ENCODE measurements at places on chromosomes 1 and 21.
A peak's percentile ranks its signal among the peaks of the same experiment; 100 is the strongest.

DNA sequence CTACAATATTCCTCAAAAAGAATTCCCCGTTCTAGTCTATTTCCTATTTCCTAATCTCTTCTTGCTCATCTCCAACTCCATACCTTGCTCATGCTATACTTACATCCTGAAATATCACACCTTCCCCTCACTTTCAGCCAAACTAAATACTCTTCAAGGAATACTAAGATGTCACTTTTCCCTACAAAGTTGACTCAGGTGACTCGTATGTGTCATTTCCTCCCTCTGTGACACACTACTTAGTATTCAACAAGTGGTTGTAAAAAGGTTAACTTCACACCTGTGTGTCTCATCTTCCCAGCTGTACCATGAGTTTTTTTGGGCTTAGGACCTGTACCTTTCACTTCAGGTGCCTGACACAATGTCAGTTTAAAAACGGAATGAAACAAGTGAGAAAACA, 81.9 kb upstream of the LBR start:
- DNase-seq = no peak

DNA sequence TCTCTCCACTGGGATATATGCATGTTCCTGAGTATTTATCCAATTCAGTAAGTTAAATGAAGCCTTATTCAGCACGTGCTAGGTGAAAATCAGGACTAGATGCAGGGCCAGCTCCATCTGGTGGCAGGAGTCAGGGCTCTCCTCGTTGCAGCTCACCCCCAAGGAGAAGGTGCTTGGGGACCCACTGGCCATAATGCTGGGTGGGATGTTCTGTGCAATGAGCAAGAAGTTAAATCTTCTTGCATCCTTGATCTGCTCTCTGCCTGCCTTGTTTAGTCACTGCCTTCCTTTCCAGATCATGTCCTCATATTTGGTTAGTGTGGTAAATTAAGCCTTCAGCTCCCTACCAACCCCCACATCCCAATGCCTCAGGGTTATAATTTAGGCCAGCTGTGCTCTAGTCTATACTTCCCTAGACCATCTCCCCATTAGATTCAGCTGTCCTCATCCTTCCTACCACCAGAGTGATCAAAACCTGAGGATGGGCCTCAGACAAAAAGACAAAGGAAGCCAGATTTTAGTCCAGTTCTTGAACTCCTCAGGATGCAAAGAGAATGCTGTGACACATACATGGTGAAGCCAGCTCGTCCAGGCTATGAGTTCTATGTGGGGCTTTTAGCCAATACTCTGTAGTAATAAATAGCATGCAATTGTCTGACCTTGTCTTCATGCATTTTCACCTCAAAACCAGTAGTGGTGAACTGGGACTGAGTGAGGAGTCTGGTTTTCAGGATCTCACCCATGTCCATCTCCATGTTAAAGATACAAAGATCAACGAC, 55.9 kb downstream of the SEC16B start:
- DNase-seq = peak; percentile 50

- no peak for DNase-seq
These were observed 7.1 kb upstream of the IL12RB2 start for GRCh38 chr1:67300561-67300960.

GRCh38 chr1:201260236-201260590, 23.1 kb upstream of the PKP1 start:
- DNase-seq = no peak

- DNase-seq = peak; percentile 38
These were observed 9.0 kb upstream of the ZBTB21 start for GRCh38 chr21:42019101-42019605.

GRCh38 chr1:6473974-6474814, 8.2 kb upstream of the TNFRSF25 start:
- DNase-seq = peak; percentile 92

DNA sequence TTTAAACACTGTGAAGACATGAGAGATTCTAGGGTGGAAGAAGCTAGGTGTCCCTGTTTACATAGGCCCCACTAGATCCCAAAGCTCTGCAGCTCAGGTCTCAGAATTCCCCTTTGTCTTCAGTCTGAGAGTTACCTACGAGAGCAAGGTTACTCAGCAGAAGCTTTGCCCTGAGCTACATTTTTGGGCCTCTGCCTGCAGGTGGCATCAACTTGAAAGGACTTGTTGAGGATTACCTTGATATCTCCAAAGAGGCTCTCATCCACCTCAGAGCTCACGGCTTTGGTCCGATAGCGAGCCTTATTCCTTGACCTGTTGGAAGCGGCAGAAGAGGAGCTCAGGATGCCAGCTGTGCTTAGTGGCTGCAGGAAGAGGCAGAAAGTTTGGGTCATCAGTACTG, 7.0 kb downstream of the CFAP45 start:
- peak; percentile 10 for DNase-seq

DNA sequence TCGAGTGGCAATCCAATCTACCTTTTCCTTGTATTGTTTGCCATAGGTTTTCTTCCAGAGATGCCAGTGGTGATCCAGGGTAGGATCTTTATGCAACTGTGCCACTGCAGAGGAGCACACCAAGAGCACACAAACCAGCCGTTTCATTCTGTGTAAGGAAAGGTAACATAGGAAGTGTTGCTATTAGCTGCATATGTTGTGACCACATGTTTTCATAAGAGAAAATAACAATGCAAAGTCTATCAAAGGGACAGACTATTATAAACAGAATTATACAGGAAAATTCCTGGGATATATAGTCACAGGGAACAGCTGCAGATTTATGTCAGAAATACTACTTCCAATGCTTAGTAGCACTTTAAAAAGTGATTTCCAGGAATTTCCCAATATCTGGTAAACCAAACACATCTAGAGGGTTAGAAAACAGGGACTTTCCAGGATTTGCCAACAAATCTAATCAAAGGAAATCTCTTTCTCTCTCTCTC, 919 bp downstream of the CTSS start:
- DNase-seq = no peak

DNA sequence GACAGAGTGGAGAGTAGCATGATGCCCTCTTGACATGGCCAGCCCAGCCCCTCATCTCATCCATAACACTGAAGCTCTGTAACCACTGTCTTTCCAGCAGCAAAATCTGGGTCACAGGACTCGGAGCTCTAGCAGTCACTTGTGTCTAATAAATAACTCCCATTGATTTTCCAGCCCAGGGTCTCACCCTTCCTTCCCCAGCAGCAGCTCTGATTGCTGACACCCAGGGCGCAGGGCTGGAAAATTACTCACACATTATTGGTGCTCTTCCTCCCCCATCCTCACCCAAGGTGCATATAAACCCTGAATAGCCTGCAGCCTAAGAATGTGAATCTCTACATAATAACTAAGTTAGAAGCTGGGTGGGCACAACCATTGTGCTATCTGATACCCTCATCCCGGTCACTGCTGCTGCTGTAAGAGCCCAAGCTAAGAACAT, 21.1 kb upstream of the OR10J5 start:
- DNase-seq = no peak

- peak; percentile 91 for DNase-seq
These were observed 66.1 kb downstream of the PLXNA2 start for GRCh38 chr1:208178091-208178529.
